Activated naive CD8-positive, alpha-beta T cell treated with anti-CD3 and anti-CD28 coated beads, Interleukin-2, amount 10 ng/mL, durations not matched to agents 7 days and 5 days (primary cell): ENCODE measurements at places on chromosomes 1 and 21. TPM values are rescaled to one million over a fixed set of nuclear protein-coding genes. Genes with fewer than 3 reads are reported as not detected.

- H3K27ac ChIP-seq: no peak overlapping the region
- no peaks in the 10 kb centered on the region for H3K36me3 ChIP-seq
- H3K4me1 ChIP-seq: no peaks in the 10 kb centered on the region
- no peak for DNase-seq
- no peaks in the 10 kb centered on the region for H3K27me3 ChIP-seq
These were observed 332.5 kb downstream of the AMY1C start for GRCh38 chr1:104082221-104082620.

ATAD3B gene
- total RNA-seq: 37.9 TPM

S100A7A gene
- not detected for total RNA-seq

GRCh38 chr1:27940297-27940696 lies 5.5 kb downstream of the SMPDL3B start:
- H3K4me1 ChIP-seq: peaks cover 36% of the 10 kb centered on the region
- H3K27ac ChIP-seq: peak overlapping the region; percentile 75
- peaks cover 9% of the 10 kb centered on the region for H3K27me3 ChIP-seq

DNA sequence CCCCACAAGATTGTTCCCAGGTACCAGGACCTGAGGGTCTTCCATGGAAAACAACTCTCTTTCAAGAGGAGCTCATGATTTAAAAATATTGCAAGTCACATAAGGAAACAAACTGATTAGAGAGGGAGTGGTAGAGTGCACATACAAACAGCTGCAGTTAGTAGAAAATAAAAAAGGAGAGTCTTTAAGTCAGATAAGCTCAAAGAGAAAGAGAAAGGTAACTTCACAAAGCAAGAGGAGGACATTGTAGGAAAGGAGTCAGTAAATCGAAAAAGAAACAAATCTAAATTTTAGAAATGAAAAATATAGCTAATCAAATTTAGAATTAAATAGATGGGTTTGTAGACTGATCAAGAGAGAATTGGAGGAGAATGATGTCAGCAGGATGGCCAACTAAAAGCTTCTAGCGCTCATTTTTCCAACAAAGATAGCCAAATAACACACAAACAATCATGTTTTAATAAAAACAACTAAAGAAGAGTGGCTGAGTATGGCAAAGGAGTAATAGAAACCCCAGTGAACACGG lies 86.1 kb upstream of the CD53 start:
- peaks cover 21% of the 10 kb centered on the region for H3K36me3 ChIP-seq
- peak overlapping the region; percentile 80 for H3K4me3 ChIP-seq
- peaks cover 40% of the 10 kb centered on the region for H3K4me1 ChIP-seq
- H3K27me3 ChIP-seq: no peaks in the 10 kb centered on the region
- peak overlapping the region; percentile 94 for H3K27ac ChIP-seq

- no peak overlapping the region for H3K4me3 ChIP-seq
- peaks cover 49% of the 10 kb centered on the region for H3K36me3 ChIP-seq
- DNase-seq: no peak
- no peaks in the 10 kb centered on the region for H3K27me3 ChIP-seq
- no peak overlapping the region for H3K27ac ChIP-seq
- H3K4me1 ChIP-seq: peaks cover 18% of the 10 kb centered on the region
These were observed 242.2 kb downstream of the PTPRC start for GRCh38 chr1:198880818-198881597.

GRCh38 chr1:95733671-95734070 lies 499.7 kb downstream of the RWDD3 start:
- H3K4me1 ChIP-seq: no peaks in the 10 kb centered on the region
- H3K36me3 ChIP-seq: no peaks in the 10 kb centered on the region
- H3K27ac ChIP-seq: no peak overlapping the region
- no peak for DNase-seq
- no peak overlapping the region for H3K4me3 ChIP-seq

DNA sequence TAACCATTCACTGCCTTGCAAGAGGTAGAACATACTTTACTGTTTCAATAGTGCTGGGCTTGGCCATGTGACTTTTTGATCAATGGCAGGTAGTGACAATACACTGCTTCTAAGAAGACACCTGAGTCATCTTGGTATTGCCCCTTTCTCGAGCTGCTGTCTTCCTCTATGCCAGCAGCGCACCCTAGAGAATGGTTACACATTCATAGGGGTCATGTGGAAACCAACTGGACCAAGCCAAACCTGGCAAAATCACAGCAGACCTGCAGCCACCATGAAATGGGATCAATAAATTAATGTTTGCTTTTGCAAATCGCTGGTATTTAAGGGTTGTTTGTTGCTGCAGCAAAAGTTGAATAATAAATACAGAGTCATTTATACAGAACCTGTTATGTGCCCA lies 122.3 kb downstream of the GRIK1 start:
- H3K36me3 ChIP-seq: no peaks in the 10 kb centered on the region
- H3K27ac ChIP-seq: no peak overlapping the region
- H3K4me1 ChIP-seq: no peaks in the 10 kb centered on the region
- H3K27me3 ChIP-seq: no peaks in the 10 kb centered on the region
- no peak for DNase-seq

- no peaks in the 10 kb centered on the region for H3K27me3 ChIP-seq
- H3K4me3 ChIP-seq: no peak overlapping the region
- H3K4me1 ChIP-seq: peaks cover 9% of the 10 kb centered on the region
These were observed 70.2 kb downstream of the IARS2 start for GRCh38 chr1:220164116-220164515.

CBS gene
- 14.3 TPM for total RNA-seq

GRCh38 chr1:18149027-18149641 lies 41.5 kb downstream of the IGSF21 start:
- H3K27me3 ChIP-seq: peaks cover 3% of the 10 kb centered on the region
- DNase-seq: no peak
- no peak overlapping the region for H3K4me3 ChIP-seq

GRCh38 chr1:165856021-165856420 lies 28.6 kb downstream of the UCK2 start:
- no peaks in the 10 kb centered on the region for H3K27me3 ChIP-seq
- DNase-seq: no peak
- H3K4me1 ChIP-seq: peaks cover 43% of the 10 kb centered on the region
- no peak overlapping the region for H3K4me3 ChIP-seq
- peaks cover 6% of the 10 kb centered on the region for H3K36me3 ChIP-seq
- H3K27ac ChIP-seq: no peak overlapping the region

DNA sequence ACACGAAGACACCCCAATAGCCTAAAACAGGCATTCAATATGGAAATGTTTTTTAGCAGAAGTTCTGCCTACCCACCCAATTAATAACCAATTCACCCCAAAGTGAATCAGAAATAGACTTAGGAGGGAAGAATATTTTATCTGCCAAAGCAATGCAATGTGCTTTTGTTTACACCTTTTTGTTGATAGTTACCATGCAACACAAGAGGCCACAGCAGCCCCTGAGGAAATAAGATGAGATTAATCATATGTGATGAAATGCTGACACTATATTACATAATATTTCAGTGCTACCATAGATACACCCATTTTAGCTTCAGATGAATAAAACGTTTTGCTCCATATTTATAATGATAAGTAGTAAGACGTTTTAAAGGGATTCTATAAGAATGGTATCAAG lies 60.9 kb upstream of the RGS2 start:
- H3K36me3 ChIP-seq: no peaks in the 10 kb centered on the region
- H3K27me3 ChIP-seq: no peaks in the 10 kb centered on the region
- no peaks in the 10 kb centered on the region for H3K4me1 ChIP-seq

- peaks cover 7% of the 10 kb centered on the region for H3K36me3 ChIP-seq
- peaks cover 25% of the 10 kb centered on the region for H3K4me1 ChIP-seq
- DNase-seq: no peak
- no peak overlapping the region for H3K4me3 ChIP-seq
- no peak overlapping the region for H3K27ac ChIP-seq
These were observed 22.0 kb upstream of the BLACAT1 start for GRCh38 chr1:205477759-205478247.

- peaks cover 13% of the 10 kb centered on the region for H3K4me1 ChIP-seq
- DNase-seq: no peak
- no peaks in the 10 kb centered on the region for H3K27me3 ChIP-seq
- peaks cover 58% of the 10 kb centered on the region for H3K36me3 ChIP-seq
- H3K27ac ChIP-seq: no peak overlapping the region
These were observed 32.1 kb downstream of the CENPF start for GRCh38 chr1:214635086-214635485.

- H3K4me1 ChIP-seq: no peaks in the 10 kb centered on the region
- no peak for DNase-seq
- no peak overlapping the region for H3K4me3 ChIP-seq
- H3K36me3 ChIP-seq: no peaks in the 10 kb centered on the region
These were observed 154.3 kb upstream of the RNPC3 start for GRCh38 chr1:103371234-103371633.

WDR64 gene
- 0.58 TPM for total RNA-seq

EXOC8 gene
- total RNA-seq: 24.0 TPM

GRCh38 chr1:85850238-85850637 lies 142.0 kb upstream of the ZNHIT6 start:
- no peak overlapping the region for H3K4me3 ChIP-seq
- H3K4me1 ChIP-seq: no peaks in the 10 kb centered on the region
- H3K27me3 ChIP-seq: no peaks in the 10 kb centered on the region
- H3K27ac ChIP-seq: no peak overlapping the region
- no peak for DNase-seq
- no peaks in the 10 kb centered on the region for H3K36me3 ChIP-seq

DNA sequence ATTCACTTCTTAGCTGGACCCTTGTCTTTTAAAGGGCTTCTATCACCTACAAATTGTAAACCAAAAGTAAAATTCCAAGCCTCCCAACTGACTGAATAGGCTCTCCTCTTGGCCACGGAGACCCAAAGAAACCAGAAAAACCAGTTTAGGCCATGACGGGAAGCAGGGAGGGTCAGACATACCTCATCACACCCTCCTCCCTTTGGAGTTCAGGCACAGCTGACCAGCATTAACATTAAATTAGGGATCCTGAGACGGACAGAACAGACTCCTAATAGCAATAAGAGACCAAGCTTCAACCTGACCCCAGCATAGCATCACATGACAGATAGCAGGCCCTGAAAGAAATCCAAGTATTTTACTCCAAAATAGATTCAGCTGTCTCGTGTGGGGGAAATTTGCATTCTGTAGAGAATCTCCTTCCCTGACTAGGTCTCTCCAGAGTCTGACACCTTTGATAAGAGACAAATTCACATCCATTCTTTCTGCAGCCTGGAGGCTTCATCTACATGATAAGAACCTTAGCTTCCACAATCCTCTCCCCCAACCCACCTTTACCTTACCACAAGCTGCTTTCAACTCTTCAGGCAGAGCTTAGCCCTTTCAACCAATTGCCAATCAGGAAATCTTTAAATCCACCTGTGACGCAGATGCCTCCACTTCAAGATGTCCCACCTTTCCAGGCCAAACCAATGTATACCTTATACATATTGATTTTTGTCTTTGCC lies 177.1 kb upstream of the RAB4A start:
- peaks cover 8% of the 10 kb centered on the region for H3K4me1 ChIP-seq
- DNase-seq: no peak
- H3K4me3 ChIP-seq: no peak overlapping the region
- peaks cover 2% of the 10 kb centered on the region for H3K27me3 ChIP-seq

- H3K36me3 ChIP-seq: no peaks in the 10 kb centered on the region
- peaks cover 5% of the 10 kb centered on the region for H3K27me3 ChIP-seq
- no peak overlapping the region for H3K4me3 ChIP-seq
- peaks cover 2% of the 10 kb centered on the region for H3K4me1 ChIP-seq
- DNase-seq: no peak
These were observed 92.6 kb downstream of the PCBP3 start for GRCh38 chr21:45736042-45736689.

MTARC2 gene
- not detected for total RNA-seq
